T-helper 17 cell (primary cell): ENCODE measurements at places on chromosomes 7 and 10.
A peak's percentile ranks its signal among the peaks of the same experiment; 100 is the strongest.

DNA sequence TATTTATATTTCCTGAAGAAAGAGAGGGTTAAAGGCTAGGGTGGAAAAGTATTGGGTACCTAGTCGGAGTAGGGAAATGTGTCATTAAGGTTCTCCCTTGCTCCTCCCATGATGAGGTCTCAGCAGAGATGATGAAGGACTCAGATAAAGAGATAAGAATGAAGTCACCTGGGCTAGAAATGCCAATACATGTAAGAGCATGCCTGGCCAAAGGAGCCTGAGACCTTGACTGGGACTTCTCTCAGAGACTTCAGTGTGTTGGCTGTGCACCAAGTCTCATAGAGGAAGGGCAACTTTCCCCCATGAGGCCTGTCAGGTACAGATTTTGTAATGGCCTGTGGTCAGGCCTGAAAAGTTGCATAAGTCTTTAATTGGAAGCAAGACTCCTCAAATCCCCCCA, 361.0 kb upstream of the CDC14C start:
- H3K4me3 ChIP-seq: no peak overlapping the region
- no peaks in the 10 kb centered on the region for H3K36me3 ChIP-seq
- no peak overlapping the region for H3K27ac ChIP-seq
- DNase-seq: no peak
- no peaks in the 10 kb centered on the region for H3K4me1 ChIP-seq

DNA sequence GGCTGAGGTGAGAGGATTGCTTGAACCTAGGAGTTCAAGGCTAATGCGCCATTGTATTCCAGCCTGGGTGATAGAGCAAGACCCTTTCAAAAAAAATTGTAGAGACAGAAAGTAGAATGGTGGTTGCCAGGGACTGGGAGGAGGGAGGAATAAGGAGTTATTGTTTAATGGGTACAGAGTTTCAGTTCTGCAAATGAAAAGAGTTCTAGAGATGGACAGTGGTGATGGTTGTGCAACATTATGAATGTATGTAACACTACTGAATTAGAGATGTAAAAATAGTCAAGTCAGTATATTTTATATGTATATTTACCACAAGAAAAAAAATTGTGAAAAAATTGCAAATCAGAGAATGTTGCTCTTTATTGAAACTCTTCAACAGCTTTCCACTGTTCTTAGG, 266.5 kb upstream of the NPY start:
- no peak overlapping the region for H3K27ac ChIP-seq
- peaks cover 6% of the 10 kb centered on the region for H3K27me3 ChIP-seq
- H3K4me3 ChIP-seq: no peak overlapping the region
- no peak for DNase-seq

DNA sequence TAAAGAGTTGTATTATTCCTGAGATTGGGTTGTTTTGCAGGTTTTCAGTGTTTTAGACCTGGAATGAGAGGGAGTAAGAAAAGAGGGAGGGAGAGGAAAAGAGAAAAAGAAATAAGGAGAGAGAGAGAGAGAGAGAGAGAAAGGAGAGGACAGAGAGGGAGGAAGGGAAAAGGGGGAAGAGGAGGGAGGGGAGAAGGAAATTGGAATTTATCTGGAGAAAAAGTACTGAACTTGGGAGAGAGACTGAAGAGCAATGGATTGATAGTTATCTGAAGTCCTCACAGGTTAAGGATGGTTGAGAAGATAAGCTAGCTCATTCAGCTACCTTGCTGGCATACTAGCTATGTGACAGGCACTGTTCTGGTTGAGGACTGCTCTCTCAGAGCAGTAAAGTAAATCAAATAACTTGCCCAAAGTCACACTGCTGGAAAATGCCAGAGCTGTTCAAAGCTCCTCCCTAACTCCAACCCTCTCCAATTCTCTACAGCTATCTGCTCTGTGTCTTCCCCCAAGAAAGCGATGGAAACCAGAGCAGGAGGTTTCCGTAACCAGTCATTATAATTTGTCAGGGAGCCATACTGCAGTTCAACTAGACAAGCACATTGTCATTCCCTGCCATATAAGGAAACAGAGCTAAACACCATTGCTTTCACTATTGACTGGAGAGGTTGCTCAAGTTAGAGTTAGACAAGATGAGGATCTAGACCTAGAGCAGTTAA, 10.7 kb downstream of the CALD1 start:
- no peak overlapping the region for H3K27ac ChIP-seq
- no peaks in the 10 kb centered on the region for H3K4me1 ChIP-seq
- H3K27me3 ChIP-seq: peaks cover 4% of the 10 kb centered on the region
- no peak for DNase-seq

- no peak overlapping the region for H3K4me3 ChIP-seq
- H3K27me3 ChIP-seq: no peaks in the 10 kb centered on the region
- no peaks in the 10 kb centered on the region for H3K36me3 ChIP-seq
Measured at GRCh38 chr10:131570716-131571307, 259.3 kb upstream of the TCERG1L start.

GRCh38 chr10:124214610-124215375, 121.4 kb upstream of the CHST15 start:
- peaks cover 29% of the 10 kb centered on the region for H3K27me3 ChIP-seq
- no peak overlapping the region for H3K4me3 ChIP-seq
- H3K36me3 ChIP-seq: no peaks in the 10 kb centered on the region
- H3K4me1 ChIP-seq: no peaks in the 10 kb centered on the region
- no peak overlapping the region for H3K27ac ChIP-seq

DNA sequence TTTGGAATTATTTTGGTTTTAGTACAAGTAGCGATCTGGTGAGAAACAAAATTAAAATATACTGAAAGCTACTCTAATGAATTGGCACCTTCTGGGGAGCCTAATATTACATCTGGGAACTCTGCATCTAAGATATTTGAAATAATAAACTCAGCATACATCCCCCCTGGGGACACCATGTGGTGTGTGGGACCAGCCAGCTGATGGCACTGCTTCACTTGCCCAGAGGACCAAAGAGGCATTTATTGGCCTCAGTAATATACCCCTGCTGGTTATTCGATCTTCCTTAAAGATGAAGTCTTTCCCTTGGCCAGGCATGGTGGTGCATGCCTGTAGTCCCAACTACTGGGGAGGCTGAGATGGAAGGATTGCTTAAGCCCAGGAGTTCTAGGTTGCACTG, 195.1 kb upstream of the AUTS2 start:
- no peaks in the 10 kb centered on the region for H3K27me3 ChIP-seq
- H3K36me3 ChIP-seq: no peaks in the 10 kb centered on the region
- H3K4me3 ChIP-seq: no peak overlapping the region
- no peaks in the 10 kb centered on the region for H3K4me1 ChIP-seq
- no peak overlapping the region for H3K27ac ChIP-seq

- H3K36me3 ChIP-seq: no peaks in the 10 kb centered on the region
- peaks cover 5% of the 10 kb centered on the region for H3K27me3 ChIP-seq
- no peak for DNase-seq
- no peak overlapping the region for H3K27ac ChIP-seq
- H3K4me1 ChIP-seq: no peaks in the 10 kb centered on the region
Measured at GRCh38 chr10:113433711-113434110, 119.1 kb upstream of the HABP2 start.

GRCh38 chr10:7826971-7827370, 8.7 kb downstream of the TAF3 start:
- no peak for DNase-seq
- no peaks in the 10 kb centered on the region for H3K27me3 ChIP-seq
- H3K36me3 ChIP-seq: peaks cover 10% of the 10 kb centered on the region
- H3K4me1 ChIP-seq: peaks cover 33% of the 10 kb centered on the region

GRCh38 chr7:96484091-96484490, 162.2 kb upstream of the SLC25A13 start:
- no peaks in the 10 kb centered on the region for H3K36me3 ChIP-seq
- H3K27ac ChIP-seq: no peak overlapping the region
- H3K4me1 ChIP-seq: peaks cover 6% of the 10 kb centered on the region
- H3K27me3 ChIP-seq: no peaks in the 10 kb centered on the region

DNA sequence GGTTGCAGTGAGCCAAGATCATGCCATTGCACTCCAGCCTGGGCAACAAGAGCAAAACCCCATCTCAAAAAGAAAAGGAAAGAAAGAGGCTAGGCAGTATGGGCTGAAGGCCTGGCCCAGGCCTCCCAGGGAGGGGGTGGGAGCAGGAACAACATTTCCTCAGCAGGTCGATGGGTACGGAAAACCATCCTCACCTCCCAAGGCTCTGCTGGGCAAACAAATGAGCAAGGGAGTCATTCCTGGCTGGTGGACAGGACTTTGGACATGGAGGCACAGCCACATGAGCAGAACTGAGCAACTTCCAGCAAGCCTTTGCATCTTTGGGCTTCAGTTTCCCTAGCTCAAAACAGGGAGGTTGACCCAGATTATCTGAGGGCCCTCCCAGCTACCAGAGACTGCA, 13.0 kb downstream of the OGDHL start:
- no peaks in the 10 kb centered on the region for H3K36me3 ChIP-seq
- H3K27ac ChIP-seq: no peak overlapping the region
- H3K4me1 ChIP-seq: peaks cover 6% of the 10 kb centered on the region
- DNase-seq: no peak
- no peak overlapping the region for H3K4me3 ChIP-seq

GRCh38 chr10:80472234-80473095, 18.4 kb downstream of the TSPAN14 start:
- peak overlapping the region; percentile 100 for H3K27ac ChIP-seq
- no peak for DNase-seq
- H3K27me3 ChIP-seq: no peaks in the 10 kb centered on the region
- H3K36me3 ChIP-seq: peaks cover 3% of the 10 kb centered on the region
- H3K4me1 ChIP-seq: peaks cover 65% of the 10 kb centered on the region

DNA sequence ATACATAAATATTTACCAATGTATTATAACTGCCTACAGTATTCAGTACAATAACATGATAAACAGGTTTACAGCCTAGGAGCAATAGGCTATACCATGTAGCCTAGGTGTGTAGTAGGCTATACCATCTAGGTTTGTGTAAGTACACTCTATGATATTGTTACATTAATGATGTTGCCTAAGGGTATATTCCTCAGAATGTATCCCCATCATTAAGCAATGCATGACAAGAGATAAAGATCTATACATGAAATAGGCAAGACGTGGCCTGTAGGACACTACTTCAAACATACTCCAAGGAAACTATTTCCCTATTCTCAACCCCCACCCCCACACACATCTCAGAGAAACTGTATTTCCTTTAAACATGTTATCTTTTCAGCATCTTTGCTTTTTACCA, 15.3 kb upstream of the ADAM22 start:
- peaks cover 32% of the 10 kb centered on the region for H3K27me3 ChIP-seq
- H3K4me3 ChIP-seq: no peak overlapping the region

GRCh38 chr7:43234968-43235367, 122.5 kb downstream of the HECW1 start:
- peaks cover 2% of the 10 kb centered on the region for H3K4me1 ChIP-seq
- peaks cover 2% of the 10 kb centered on the region for H3K36me3 ChIP-seq
- H3K27ac ChIP-seq: no peak overlapping the region
- no peak for DNase-seq

DNA sequence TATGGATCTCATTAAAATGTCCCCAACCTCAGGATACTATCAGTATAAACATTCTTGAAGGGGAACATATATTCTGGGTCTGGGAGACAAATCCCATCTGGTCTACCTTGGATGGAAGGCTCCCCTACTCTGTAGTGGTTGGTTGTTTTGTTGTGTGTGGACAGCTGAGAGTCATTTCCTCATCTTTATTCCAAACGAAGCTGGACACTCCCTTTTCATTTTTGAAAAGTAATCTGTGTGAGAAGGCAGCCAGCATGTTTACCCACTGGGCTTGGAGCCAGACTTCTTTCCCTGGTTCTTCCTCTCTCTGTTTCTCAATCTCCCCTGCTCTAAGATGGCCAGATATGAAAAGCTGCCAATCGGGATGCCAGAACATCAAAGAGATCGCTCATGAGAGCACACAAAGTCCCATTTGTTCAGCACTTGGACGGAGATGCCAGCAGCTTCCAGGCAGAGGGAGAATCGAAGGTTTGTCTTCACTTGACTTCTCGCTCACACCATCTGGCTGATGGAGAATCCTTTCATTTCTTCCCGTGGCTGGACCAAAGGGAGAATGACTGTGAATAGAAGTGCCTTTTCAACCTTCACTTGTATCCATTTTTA, 108.1 kb upstream of the AGR3 start:
- H3K4me1 ChIP-seq: no peaks in the 10 kb centered on the region
- H3K27ac ChIP-seq: no peak overlapping the region
- H3K4me3 ChIP-seq: no peak overlapping the region
- no peaks in the 10 kb centered on the region for H3K36me3 ChIP-seq

DNA sequence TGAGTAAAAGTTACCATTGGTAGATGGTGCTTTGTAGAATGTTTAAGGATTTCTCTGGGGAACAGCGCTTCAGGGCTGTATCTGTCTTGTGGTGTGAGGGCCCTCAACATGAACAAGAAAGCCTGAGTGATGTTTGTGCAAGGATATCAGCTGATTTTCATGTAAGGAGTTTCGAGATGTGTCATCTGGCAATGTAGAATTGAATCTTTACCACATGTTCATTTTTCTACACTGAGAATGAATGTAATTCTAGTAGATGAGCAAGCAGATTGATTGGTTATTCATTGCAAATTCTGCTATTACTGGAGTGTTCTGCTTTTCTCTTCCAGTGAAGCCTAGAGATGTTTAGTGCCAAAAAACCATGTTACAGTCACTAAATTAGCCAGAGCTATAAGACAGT, 87.7 kb downstream of the ST7 start:
- H3K27me3 ChIP-seq: no peaks in the 10 kb centered on the region
- H3K27ac ChIP-seq: no peak overlapping the region
- H3K4me1 ChIP-seq: peaks cover 5% of the 10 kb centered on the region
- DNase-seq: no peak

- peaks cover 8% of the 10 kb centered on the region for H3K4me1 ChIP-seq
- no peak for DNase-seq
- H3K27me3 ChIP-seq: peaks cover 4% of the 10 kb centered on the region
- peaks cover 2% of the 10 kb centered on the region for H3K36me3 ChIP-seq
- H3K27ac ChIP-seq: no peak overlapping the region
Measured at GRCh38 chr7:35760143-35760745, 40.6 kb upstream of the SEPTIN7 start.

DNA sequence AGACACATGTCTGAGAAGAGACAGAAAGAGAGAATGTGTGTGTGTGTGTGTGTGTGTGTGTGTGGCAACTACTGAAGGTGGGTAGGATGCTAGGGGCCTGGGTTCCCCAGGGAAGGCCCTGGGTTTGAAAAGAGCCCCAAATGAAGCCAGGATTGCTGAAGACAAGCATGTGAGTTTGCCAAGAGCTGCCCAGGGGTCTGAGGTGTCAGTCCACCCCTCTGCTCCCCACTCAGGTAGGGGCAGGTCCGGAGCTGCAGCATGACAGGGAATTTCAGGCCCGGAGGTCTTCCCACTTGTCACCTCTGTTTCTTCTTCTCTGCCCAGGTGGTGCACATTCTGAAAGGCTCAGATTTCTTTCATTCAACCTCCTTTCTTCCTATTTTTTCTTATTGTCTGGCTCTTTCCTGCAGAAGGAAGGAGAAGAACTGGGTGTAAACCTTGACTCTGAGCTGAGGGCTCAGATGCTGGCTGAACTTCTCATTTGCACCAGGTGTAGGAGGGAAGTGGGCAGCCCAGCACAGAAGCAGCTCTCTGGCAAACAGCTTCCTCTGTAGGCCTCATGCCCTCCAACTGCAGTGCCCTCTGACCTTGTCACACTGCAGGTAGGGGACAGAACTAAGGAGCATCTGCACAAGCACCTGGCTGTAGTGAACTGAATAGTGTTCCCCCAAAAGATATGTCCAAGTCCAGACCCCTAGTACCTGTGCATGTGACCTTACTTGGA, 79.6 kb upstream of the LRRC4 start:
- H3K27ac ChIP-seq: peak overlapping the region; percentile 82
- H3K4me1 ChIP-seq: peaks cover 37% of the 10 kb centered on the region
- H3K27me3 ChIP-seq: peaks cover 3% of the 10 kb centered on the region
- peak overlapping the region; percentile 63 for H3K4me3 ChIP-seq

GRCh38 chr10:101986624-101986971, 69.4 kb downstream of the ARMH3 start:
- DNase-seq: no peak
- peaks cover 10% of the 10 kb centered on the region for H3K4me1 ChIP-seq
- peaks cover 8% of the 10 kb centered on the region for H3K36me3 ChIP-seq
- no peaks in the 10 kb centered on the region for H3K27me3 ChIP-seq
- H3K27ac ChIP-seq: peak overlapping the region; percentile 60
- no peak overlapping the region for H3K4me3 ChIP-seq
